ENCODE measurements at places on chromosomes 1 and 21. TPM values are rescaled to one million over a fixed set of nuclear protein-coding genes. Genes with fewer than 3 reads are reported as not detected.

NOTCH2 gene
- 55.1 TPM for total RNA-seq

KCNJ9 gene
- total RNA-seq = not detected

OR2L13 gene
- not detected for total RNA-seq

CD53 gene
- not detected for total RNA-seq

NOTCH2NLA gene
- 30.0 TPM for total RNA-seq

IGSF9 gene
- total RNA-seq = 2.0 TPM
